Sigmoid colon (tissue), 7 donors: ENCODE measurements at places on chromosomes 5 and 9. TPM values are rescaled to one million over a fixed set of nuclear protein-coding genes. Genes with fewer than 3 reads are reported as not detected.

PTGS1 gene
- 95.6 TPM for total RNA-seq

C9orf50 gene
- not detected for total RNA-seq

SPINK5 gene
- total RNA-seq: not detected

CCNJL gene
- total RNA-seq: 0.16 TPM

DNA sequence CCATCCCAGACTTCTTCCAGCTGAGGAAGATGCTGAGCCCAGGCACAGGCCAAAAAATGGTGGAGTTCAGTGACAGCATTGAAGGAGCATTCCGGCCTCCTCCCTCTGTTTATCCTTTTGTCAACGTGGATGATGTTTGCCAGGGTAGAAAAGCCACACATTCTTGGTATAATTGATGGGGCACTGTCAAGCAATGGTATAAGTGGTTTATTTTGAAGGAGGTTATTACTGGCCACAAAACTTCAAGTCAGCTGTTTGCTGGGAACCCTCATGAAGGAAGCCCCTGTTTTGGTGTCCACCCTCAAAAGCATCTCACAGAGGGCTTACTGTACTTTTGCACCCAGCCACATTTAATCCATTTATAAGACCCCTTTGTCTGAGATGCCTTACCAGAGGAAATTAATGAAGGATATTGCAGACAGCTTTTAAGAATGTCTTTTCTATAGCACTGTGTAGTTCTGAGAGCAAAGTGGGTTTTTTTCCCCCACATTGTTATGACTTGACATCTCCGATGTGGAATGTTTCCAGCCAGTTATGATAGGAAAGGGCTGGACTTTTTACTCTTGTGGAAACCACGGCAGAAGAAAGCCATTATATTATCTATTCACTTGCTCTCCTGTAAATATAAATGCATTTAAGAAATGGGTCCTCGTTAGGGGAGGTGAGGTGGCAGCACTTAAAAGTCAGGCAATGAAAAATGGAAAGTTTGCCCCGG is 95.5 kb upstream of the SPATA31D4 start:
- peaks cover 27% of the 10 kb centered on the region for H3K4me1 ChIP-seq
- H3K27ac ChIP-seq: peak overlapping the region; percentile 62
- H3K4me3 ChIP-seq: no peak overlapping the region
- no peaks in the 10 kb centered on the region for H3K27me3 ChIP-seq

DNA sequence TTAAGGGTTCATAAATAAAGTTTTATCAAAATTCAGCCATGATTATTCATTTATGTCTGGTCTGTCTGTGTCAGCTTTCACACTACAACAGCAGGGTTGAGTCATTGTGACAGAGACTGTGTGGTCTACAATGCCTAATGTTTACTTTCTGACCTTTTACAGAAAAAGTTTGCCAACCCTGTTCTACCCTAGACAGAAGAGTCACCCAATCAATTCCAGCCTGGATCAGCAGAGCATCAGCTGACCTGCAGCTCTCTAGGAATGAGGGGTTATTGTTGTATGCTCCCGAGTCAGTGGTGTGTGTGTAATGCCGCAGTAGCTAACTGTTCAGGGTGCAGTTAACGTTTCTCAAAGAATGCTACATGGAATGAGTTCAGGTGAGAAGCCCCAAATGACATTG is 87.3 kb downstream of the HRH2 start:
- H3K36me3 ChIP-seq: no peaks in the 10 kb centered on the region
- H3K4me1 ChIP-seq: no peaks in the 10 kb centered on the region
- no peak overlapping the region for H3K4me3 ChIP-seq
- H3K27me3 ChIP-seq: peaks cover 13% of the 10 kb centered on the region

- H3K4me3 ChIP-seq: no peak overlapping the region
- H3K36me3 ChIP-seq: no peaks in the 10 kb centered on the region
- H3K27me3 ChIP-seq: peaks cover 89% of the 10 kb centered on the region
- H3K4me1 ChIP-seq: peaks cover 19% of the 10 kb centered on the region
These were observed 9.2 kb upstream of the GPRIN1 start for GRCh38 chr5:176619203-176619568.

GRCh38 chr9:108219664-108220063 is 636.1 kb downstream of the ACTL7B start:
- H3K36me3 ChIP-seq: no peaks in the 10 kb centered on the region
- no peak overlapping the region for H3K27ac ChIP-seq
- no peaks in the 10 kb centered on the region for H3K27me3 ChIP-seq
- no peaks in the 10 kb centered on the region for H3K4me1 ChIP-seq
- no peak overlapping the region for H3K4me3 ChIP-seq
- DNase-seq: no peak

DNA sequence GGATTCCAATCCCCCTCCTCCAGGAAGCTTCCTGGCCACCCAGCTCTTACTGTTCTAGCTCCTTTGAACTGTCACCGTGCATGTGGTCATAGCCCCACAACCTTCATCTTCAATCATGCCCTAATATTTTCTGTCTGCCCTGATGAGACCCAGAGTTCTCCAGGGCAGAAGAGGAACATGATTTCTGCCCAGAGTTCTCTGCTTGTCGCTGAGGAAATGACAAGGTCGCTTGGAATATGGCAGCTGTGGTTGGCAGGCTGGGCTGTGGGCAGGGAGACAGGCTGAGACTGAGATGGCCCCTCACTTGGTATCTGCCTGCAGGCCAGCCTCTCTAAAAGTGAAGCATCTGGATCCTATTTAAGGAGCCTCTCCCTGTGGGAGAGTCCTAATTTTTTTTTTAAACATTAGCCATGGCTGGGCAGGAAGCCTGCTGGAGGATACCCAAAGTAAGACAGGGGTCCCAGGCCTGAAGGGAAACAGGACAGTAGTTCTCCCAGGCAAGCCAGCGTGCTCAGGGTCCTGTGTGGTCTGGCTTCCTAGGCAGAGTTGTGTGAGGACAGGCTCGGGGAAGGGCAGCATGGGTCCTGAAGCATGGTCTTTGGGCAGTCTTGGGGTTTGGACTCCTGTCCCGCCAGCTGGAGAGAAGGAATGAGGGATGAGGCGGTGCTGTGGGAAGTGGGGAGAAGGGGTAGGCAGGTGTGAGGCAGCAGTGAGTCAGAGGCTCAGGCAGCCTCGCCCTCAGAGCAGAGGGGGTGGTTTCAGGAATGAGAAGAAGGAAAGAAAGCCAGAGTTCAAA is 242.1 kb downstream of the FSTL4 start:
- no peaks in the 10 kb centered on the region for H3K4me1 ChIP-seq

- no peak overlapping the region for H3K27ac ChIP-seq
- no peaks in the 10 kb centered on the region for H3K27me3 ChIP-seq
- no peak overlapping the region for H3K4me3 ChIP-seq
- no peak for DNase-seq
These were observed 90.1 kb downstream of the MPDZ start for GRCh38 chr9:13189362-13189761.

DNA sequence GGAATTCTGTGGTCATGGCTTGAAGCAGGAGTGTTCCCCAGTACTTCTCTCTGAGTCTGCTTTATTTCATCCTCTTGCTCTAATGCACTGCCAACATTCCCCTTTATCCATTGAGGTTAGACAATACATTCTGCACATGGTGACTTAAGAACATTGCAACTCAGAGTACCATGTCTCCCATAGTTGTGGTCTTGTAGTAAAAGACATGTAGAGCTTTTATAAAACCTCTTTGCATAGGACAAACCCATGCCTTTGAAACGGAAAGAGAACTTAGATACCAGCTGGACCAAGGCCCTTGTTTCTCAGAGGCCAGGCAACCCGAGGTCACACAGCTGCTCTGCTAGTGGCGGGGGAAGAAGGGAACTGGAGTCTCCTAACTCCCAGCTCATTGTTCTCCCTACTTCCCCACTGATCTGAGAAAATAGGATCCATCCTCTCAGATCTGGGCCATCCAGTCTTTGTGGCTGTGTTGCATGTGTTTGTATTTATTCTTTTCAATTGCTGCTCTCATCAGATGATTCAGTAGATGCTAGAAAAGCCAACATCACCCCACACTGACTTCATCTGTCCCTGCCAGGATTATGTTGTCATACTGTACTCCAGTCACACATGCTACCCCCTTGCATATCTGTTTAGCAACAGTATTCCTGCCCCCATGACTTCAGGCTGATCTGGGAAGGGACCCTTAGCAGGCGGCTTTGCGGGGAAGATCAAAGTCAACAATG is 236.9 kb downstream of the SAXO1 start:
- no peak for DNase-seq
- H3K4me3 ChIP-seq: no peak overlapping the region
- no peaks in the 10 kb centered on the region for H3K36me3 ChIP-seq
- no peaks in the 10 kb centered on the region for H3K27me3 ChIP-seq

GRCh38 chr9:111231801-111232580 is 98.0 kb downstream of the OR2K2 start:
- no peaks in the 10 kb centered on the region for H3K27me3 ChIP-seq
- no peak overlapping the region for H3K4me3 ChIP-seq
- no peaks in the 10 kb centered on the region for H3K36me3 ChIP-seq
- H3K27ac ChIP-seq: no peak overlapping the region
- H3K4me1 ChIP-seq: no peaks in the 10 kb centered on the region
